Immature natural killer cell (primary cell): ENCODE measurements at places on chromosomes 13 and 19. TPM values are rescaled to one million over a fixed set of nuclear protein-coding genes. Genes with fewer than 3 reads are reported as not detected.

The LYL1 gene
- 2.1 TPM for polyA plus RNA-seq

The AMER2 gene
- polyA plus RNA-seq = not detected

The TNNI3 gene
- polyA plus RNA-seq = 1.5 TPM

The DHDH gene
- polyA plus RNA-seq = 1.3 TPM

The CYP4F8 gene
- not detected for polyA plus RNA-seq

The SELENOV gene
- not detected for polyA plus RNA-seq

The PSG7 gene
- polyA plus RNA-seq = not detected

The ATP7B gene
- 0.19 TPM for polyA plus RNA-seq

The MUC16 gene
- polyA plus RNA-seq = not detected

The OR7C1 gene
- not detected for polyA plus RNA-seq

The MEDAG gene
- not detected for polyA plus RNA-seq

The TEX26 gene
- not detected for polyA plus RNA-seq

The SGCG gene
- polyA plus RNA-seq = not detected

The GARIN5A gene
- polyA plus RNA-seq = 1.3 TPM

The ZNF726 gene
- polyA plus RNA-seq = 1.8 TPM

The CYP4F2 gene
- not detected for polyA plus RNA-seq

The ACTL9 gene
- polyA plus RNA-seq = not detected

The CEACAM7 gene
- polyA plus RNA-seq = not detected
